ENCODE measurements at places on chromosomes 16 and 17.

- no peak for DNase-seq
Measured at GRCh38 chr16:27444470-27444869, 42.5 kb downstream of the IL21R start.

- no peak for DNase-seq
Measured at GRCh38 chr16:3938843-3939624, 58.5 kb upstream of the CREBBP start.

- no peak for DNase-seq
Measured at GRCh38 chr16:11835891-11836649, 15.3 kb downstream of the RSL1D1 start.

- DNase-seq: no peak
Measured at GRCh38 chr17:48605409-48605919, 678 bp upstream of the HOXB6 start.

DNA sequence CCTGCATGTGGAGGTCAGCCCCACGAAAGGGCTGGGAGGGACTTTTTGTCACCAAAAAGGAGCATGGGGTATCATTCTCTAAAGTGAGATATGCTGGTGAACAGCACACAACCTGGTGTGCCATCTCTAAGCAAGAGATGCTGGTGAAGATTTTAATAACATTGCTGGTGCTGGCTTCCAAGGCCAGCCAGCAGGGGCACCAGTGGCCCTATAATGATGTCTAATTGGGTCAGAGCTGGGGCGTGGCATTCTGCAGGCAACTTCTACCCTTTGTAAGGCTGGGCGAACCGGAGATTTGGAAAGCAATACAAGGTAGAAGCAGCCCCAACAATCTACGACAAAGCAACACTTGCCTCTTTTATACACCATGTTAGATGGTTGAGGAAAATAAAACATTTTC, 16.8 kb downstream of the SDR42E1 start:
- DNase-seq: no peak

DNA sequence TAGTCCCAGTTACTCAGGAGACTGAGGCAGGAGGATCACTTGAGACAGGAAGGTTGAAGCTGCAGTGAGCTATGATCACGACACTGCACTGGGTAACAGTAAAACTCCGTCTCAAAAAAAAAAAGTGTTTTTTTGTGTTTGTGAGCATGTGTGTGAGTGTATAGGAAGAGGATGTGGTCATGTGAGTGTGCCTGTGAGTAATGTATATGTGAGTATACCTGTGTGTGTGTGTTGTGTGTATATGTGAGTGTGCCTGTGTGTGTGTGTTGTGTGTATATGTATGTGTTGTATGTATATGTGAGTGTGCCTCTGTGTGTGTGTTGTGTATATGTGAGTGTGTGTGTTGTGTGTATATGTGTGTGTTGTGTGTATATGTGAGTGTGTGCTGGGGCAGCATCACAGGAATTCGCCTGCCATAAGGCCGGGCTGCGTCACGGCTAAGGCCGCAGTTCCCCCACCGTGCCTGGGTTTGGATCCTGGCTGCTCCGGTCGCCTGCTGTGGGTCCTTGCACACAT, 21.4 kb upstream of the NPTX1 start:
- DNase-seq: no peak

DNA sequence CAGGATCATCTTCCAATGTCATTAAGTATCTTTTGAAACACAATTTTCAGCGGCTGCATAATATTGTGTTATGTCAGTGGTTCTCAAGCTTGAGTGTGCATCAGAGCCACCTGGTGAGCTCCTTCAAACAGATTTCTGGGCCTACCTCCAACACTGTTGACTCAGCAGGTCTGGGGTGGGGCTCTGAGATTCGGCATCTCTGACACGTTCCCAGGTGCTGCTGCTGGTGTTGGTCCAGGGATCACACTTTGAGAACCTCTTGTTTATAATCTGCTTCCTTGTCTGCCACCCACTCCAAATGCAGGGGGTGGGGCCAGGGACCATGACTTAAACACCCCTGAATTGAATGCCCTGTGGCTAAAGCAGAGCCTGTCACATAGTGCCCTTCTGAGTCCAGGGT, 73.8 kb upstream of the HNF1B start:
- DNase-seq: no peak

- no peak for DNase-seq
Measured at GRCh38 chr16:12548270-12548983, 255.3 kb downstream of the CPPED1 start.

DNA sequence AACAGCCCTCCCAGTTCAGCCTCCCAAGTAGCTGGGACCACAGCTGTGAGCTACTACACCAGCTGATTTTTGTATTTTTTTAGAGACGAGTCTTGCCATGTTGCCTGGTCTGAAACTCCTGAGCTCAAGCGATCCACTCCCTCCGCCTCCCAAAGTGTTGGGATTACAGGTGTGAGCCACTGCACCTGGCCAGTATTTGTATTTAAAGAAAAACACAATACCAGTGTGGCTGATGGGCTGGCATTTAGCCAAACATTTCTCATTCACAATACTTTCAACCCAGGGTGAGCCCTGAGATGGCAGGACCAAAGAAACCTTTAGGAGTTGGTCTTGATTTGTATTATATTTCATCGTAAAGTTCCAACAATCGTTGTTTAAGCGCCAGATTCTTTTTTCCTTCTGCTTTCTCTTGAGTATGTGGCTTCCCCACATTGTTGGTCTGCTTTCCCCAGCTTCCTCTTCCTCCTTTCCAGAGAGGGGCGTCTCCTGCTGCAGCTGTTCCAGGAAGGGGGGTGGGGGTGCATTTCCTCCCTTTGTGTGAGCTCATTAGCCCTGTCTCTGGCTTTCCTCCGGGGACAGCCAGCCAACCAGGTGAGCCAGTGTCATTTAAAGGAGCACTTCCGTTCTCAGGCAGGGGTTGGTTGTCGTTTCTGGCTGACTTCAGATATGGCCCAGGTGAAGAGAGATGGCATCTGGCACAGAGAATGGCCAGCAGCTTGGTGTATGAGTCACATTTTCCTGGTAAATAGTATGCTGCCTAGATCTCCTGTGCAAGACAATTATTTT, 79.9 kb downstream of the GPRC5B start:
- DNase-seq: peak; percentile 36

DNA sequence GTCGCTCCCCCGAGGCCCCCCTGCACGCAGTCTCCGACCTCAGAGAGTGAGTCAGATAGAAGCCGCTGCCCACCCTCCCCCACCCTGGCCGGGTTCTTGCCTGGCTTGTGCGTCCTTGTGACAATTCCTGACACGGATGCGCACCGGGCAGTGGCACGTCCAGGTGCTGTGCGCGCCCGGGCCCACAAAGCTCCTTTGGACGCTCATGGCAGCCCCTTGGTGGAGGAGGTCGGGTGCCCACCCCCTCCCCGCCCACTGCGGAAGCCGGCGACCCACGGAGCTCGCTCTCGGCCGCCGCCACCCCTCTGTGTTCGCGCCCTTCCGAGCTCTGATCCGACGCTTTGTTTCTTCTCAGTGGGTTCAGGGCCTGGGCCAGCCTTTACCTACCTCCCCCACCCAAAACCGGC, 662 bp upstream of the TUBB3 start:
- no peak for DNase-seq

GRCh38 chr17:49987681-49988441, 7.2 kb downstream of the DLX3 start:
- DNase-seq: no peak

DNA sequence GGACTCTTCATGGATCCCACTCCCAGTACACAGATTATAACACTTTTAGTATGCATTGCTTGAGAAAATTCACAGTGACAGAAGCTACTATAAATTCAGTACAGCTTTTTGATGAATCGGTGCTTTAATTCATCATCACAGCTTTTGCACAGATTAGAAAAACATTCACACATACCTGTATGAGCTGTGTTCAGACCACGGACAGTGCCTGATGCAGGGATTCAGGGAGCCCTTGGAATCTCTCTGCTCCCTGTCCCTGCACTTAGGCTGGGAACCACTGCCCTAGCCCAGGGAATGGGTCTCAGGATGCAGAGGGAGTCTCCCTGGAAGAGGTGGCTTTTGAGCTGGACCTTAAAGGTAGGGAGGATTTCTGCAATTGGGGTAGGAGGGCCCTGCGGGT, 13.9 kb downstream of the TBKBP1 start:
- DNase-seq: no peak

- no peak for DNase-seq
Measured at GRCh38 chr17:45320349-45320930, 3.6 kb upstream of the MAP3K14 start.

DNA sequence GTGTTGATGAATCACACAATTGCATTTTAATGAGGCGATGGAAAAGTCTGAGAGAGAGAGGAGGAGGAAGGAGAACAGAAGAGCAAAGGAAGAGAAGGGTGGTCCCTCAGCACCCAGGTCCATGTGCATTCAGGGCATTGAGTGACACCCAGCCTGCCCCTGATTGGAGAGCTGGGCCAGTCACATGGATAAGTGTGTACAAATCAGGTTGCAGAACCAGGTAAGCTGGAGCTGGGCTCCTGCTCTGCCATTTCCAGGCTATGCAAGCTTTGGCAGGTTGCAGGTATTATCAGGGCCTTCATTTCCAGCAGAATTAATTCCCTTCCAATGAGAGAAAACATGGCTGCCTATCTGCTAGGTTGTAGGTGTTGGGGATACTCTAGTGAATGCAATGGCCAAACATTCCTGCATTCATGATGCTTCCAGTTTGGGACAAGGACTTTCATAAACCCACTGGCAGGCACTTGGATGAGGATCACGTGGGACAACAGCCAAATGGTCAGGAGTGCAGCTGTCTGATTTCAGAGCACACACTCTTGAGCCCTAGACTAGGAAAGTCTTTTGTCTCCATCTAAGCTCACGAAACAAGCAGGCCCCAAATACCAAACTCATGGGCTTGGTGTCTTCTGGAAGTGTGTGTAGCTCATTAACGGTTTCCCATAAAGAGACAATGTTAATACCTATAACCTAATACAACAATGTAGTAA, 577.9 kb upstream of the CDH5 start:
- DNase-seq: no peak

- no peak for DNase-seq
Measured at GRCh38 chr16:9039210-9039609, 52.2 kb upstream of the HAPSTR1 start.

DNA sequence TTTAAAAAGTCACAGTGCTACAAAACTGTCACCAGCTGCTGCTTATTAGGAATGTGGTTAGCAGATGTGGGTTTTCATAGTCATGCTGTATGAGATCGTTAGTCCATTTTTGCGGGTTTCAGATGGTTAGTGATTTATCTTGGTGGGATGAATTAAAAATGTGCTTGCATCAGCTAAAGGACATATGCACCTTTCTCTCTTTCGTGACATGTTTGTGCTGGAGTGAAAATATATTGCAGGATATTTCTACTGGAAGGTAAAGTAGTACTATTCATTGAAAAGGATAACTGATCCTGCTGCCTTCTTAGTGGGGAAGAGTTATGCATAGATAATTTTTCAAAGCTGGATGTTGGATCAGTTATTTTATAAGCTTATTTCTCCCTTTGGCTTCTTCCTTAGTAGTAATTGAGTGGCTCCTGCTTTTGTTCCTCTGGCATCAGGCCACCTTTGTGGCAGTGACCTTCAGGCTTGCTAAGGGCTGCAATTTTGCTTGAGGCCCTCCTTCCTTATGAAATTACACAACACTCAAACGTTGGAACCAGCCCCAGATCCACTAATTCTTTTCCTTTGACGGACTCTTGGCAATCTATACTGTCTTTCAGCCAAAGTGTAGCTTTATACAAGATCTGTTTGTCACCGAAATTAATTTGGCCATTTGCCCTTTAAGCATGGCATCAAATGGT, 7.5 kb upstream of the SNTB2 start:
- DNase-seq: no peak

Data from NCI-H1436 treated with DMSO at 0.1 percent for 48 hours (cell line).